ENCODE measurements at places on chromosomes 11 and 22.

- no peak for DNase-seq
Measured at GRCh38 chr11:67243051-67243450, 23.2 kb upstream of the GRK2 start.

- no peak for DNase-seq
Measured at GRCh38 chr11:4580124-4580523, 1.4 kb upstream of the OR52I2 start.

DNA sequence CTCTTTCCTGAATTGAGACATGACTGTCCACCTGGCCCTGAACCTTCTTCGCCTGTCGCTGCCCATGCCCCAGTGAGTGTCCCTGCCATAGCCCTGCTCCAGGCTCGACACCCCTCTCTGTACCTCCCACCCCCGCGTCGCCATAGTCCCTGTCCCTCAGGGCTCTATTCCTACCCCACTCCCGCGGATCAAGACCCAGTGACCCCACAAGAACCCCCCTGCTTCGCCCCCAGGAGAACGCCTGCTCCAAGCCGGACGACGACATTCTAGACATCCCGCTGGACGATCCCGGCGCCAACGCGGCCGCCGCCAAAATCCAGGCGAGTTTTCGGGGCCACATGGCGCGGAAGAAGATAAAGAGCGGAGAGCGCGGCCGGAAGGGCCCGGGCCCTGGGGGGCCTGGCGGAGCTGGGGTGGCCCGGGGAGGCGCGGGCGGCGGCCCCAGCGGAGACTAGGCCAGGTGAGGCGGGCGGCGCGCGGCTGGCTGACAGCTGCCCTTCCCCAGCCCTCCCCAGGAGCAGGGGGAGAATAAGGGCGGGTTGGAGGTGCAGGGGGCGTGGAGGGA lies 5.6 kb downstream of the NRGN start:
- no peak for DNase-seq

GRCh38 chr22:44337678-44338004 lies 24.9 kb upstream of the SHISAL1 start:
- no peak for DNase-seq

DNA sequence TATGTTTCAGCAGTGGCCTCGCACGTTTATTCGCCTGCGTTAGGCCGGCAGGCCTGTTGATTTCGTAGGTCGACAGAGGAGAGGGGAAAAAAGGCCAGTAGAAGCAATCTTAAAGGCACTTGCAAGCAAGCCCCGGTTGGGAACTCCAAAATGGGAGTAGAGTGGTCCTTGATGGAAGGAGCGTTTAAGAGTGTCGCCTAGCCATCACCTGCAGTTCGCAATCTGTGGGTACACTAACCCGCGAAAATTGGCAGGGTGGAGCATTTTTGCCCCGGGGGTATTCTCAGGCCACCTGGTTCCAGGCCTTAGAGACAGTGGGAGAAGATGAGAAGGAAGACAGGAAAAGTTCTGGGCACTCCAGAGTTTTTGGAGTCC lies 1.1 kb downstream of the EWSR1 start:
- DNase-seq = no peak

GRCh38 chr11:114964676-114965214 lies 286.4 kb downstream of the NXPE2 start:
- no peak for DNase-seq

- DNase-seq = no peak
Measured at GRCh38 chr11:1786466-1786865, 22.7 kb upstream of the CTSD start.

DNA sequence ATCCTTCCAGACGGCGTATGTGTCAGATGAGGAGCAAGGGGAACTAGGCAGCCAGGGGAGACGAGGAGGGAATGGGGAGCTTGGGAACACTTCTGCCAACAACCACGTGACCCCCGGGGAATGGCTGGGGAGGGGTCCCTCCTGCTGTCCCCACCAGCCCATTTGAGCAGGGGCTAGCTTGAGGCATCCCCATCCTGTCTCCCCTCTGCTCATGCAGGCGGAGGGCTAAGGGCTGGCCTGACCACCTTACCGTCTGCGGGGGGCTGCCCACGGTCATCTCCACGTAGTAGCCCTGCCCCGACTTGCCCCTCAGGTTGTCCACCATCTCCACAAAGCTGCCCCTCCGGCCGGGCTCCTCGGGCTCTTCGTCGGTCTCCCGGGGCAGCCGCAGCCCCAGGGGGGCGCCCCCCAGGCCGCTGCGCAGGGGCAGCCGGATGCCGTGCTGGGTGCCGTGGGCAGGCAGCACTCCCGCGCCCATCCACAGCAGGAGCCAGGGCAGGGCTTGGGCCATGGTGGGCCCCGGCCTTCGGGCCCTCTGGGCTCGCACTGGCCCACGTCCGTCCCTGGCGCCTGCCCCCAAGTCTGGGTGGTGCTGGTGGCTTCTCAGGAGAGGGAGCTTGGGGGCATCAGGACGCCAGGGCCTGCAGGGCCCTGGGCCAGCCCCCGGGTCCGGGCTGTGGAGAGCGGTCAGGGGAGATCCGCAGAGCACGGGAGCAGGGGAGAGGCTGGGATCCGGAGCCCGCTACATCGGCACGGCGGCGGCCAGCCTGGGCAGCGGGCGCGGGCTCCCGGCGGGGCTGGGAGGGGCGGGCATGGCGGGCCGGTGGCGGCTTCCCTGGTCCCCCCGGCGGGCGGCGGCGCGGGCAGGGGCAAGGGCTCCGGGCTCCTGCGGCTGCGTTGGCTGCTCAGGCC lies 515 bp downstream of the BACE1 start:
- DNase-seq = no peak

- DNase-seq = no peak
Measured at GRCh38 chr11:75867778-75868374, 52.9 kb downstream of the UVRAG start.

Data from NCI-H1048 (cell line).